ENCODE measurements at places on chromosomes 6 and 20.

DNA sequence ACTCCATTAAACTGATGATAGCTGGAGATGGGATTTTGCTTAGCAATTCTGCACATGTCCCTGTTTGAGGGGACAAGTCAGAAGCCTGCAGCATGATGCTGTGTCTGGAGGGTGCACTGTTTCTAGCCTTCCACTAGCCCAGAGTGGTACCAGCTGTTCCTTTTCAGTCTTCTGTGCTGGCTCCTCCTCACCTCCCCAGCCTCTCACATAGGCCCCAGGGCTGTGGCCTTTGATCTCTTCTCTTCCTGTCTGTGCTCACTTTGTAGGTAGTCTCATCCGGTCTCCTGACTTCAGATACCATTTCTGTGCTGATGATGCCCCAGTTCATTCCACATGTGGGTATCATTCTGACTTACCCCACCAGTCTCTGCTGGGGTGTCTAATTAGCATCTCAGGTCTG, 126.3 kb downstream of the HIVEP1 start:
- DNase-seq = no peak

GRCh38 chr20:22823119-22823518, 212.0 kb upstream of the SSTR4 start:
- DNase-seq = no peak

DNA sequence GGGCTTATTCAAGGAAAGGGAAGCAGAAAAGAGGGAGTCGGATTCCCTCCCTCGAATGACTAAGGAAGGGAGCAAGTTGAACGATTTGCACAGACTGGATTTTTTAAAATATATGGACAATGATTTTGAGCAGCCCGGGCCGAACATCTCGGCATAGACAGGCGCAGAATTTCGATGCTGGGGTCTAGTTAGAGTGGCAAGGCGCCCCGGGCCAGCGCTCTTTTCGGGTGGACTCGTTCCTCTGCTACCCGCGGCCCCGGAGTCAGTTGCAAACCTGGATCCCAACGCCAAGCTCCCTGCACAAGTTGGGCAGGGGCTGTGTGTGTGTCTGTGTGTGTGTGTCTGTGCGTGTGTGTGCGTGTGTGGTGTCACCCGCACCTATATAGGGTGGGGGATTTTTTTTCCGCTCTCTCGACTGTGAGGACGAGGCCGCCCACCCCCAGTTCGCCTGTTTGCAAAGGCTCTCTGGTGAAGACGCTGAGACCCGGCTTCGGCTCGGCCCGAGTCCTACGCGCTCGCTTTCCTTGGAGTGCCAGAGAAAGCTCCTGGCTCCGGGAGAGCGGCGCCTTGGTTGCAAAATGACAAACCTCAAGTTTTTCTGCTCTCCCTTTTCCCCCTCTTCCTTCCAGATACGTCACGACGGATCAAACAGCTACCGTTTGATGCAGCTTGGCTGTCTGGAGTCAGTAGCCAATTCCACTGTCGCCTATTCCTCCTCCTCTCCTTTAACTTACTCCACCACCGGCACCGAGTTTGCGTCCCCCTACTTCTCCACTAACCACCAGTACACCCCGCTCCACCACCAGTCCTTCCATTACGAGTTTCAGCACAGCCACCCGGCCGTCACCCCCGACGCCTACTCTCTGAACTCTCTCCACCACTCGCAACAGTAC, 1.4 kb downstream of the TFAP2D start:
- no peak for DNase-seq

DNA sequence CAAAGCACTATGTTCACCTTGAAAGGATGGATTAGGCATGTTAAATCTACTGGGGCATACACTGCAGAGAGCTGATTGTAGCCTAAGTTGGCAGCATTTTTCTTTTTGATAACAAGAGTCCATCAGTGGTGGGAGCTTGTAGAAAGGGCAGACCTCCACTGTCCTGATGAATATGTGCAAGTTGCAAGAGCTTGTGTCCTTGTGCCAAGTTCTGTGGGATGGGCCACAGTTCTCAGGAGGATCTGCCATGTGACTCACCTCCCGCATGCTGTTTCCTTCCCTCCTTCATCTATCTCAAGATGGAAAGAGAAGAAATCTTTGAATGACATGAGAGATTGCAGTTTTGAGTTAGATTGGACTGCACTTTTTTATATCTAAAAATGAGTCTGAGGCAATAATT, 58.3 kb upstream of the GGTLC1 start:
- no peak for DNase-seq

DNA sequence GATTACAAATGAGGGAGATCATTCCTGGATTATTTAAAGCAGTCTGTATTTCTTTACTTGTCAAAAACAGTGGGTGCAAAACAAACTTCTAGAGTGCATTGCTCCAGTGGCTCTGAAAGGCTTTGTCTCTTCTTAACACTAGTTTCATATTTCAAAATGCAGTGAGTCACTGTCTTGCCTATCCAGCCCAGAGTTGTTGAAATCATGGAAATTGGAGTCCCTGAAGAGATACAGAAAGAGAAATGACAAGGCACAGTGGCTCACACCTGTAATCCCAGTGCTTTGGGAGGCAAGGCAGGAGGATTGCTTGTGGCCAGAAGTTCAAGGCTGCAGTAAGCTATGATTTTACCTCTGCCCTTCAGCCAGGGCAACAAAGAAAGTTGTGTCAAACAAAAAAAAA, 11.3 kb downstream of the SLC2A12 start:
- DNase-seq = no peak

DNA sequence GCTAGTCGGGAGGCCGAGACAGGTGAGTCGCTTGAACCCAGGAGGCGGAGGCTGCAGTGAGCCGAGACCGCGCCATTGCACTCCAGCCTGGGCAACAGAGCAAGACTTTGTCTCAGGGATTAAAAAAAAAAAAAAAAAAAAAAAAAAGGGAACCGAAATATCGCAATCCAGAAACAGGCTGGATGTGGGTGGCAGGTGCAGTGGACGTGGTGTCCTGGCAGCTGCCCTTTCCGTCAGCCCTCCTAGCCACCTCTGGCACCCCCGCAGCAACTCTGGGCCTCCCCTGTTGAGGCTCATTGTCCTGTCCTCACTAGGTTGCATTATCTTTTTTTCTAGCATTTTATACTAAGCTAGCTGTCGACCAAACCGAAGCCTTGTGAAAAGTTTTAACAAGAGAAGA, 113.5 kb downstream of the DTNBP1 start:
- DNase-seq = no peak

- DNase-seq = no peak
Measured at GRCh38 chr6:124964764-124965105, 2.5 kb downstream of the RNF217 start.

DNA sequence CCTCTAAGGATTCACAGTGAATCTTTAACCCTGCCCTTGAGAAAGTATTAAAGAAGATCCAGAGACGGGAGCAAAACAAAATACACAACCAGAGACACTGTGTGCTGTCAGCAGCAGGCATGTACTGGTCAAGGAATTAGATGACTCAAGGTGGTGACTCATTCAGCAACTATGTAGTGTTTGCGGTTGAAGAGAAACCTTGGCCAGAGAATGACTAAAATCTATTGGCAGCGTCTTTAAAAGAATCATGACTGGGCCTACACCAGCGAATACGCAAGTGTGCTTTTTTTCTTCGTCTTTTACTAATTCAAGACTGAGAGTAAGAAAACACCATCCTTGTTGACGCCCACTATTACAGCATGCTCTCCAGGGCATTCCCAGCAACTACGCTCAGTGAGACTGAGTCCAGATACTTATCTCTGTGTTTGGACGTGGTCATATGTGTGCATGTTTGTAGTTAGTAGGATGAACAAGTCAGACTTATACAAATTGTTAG, 72.4 kb upstream of the BACH2 start:
- DNase-seq = peak; percentile 74

DNA sequence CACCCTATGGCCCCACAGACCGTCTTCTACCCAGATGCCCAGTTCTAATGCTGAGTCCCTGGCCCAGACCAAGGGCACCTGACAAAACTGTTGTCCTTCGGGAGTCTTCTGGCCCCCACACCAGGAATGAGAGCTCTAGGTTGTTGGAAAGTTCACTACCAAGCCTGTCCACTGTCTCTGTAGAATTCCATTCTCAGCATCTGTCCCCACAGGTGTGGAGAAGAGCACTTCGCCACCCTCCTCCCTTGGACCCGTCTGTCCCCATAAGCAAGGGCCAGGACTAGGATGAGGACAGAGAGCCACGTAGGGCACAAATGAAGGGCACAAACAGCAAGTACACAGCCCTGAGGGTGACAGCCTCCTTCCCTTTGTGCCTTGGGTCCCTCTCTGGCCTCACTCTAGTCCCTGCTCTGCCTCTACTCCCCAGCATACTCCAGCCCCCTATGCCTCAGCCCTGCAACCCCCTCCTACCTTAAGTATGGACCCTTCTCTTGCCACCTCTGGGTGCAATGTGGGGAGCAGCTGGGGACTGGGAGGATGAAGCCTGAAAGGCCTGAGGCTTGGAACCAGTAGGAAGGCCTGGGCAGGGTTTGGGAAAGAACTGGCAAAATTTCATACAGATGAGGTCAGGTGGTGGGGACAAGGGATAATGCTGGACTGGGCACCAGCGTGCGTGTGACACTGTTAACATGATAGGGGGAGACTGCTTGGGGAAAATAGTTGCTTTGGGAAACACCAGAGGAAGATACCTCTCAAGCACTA, 4.3 kb downstream of the LZTS3 start:
- DNase-seq = no peak

DNA sequence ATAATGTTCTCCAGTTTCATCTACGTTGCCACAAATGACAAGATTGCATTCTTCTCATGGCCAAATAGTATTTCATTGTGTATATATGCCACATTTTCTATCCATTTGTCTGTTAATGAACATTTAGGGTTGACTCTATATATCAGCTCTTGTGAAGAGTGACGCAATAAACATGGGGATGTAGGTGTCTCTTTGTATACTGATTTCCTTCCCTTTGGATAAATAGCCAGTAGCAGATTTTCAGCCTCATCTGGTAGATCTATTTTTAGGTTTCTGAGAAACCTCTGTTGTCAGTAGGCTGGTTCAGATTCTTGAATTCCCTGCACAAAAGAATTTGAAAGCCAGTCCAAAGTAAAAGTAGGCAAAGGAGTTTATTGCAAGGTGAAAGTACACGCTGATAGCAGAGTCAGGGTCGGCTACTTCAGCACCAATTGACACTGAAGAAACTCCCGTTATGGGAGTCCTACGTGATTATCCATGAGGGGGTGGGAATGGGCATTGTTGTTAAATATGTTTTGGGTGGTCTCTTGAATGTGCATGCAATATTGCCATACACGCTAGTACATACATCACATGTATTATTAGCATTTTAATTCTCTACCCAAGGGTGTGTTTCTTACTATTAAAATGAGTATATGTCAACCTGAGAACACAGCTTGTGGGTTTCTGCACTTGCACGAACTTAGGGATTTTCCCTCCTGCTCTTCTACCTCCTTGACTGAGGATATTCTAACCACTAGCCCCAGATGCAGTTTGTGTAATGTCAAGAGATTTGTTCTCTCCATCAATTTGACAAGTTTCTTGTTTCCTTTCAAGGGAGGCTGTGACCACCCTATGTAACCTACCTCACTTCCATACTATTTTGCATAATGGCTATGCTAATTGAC, 14.4 kb upstream of the SLC17A2 start:
- DNase-seq = no peak

GRCh38 chr6:23183846-23184245, 614.5 kb downstream of the HDGFL1 start:
- DNase-seq = no peak

DNA sequence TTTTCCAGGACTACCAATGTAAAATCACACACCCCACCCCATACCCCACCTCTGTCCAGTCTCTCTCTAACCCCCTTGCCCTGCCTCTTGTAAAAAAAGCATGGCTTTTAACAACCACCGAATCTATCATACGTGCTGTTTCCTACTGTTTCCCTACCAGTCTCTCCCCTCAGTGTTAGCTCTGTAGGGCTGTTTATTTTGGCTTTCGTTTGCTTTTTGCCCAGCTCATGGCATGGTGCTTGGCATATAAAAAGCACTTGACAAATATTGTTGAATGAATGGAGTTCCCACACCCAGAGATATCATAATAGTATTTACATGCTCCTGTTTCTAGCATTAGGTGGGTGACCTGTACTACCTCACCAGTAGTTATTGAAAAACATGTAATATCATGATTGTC, 148.2 kb downstream of the OPRM1 start:
- DNase-seq = no peak

GRCh38 chr6:116008470-116009243, 52.0 kb downstream of the FRK start:
- no peak for DNase-seq

- no peak for DNase-seq
Measured at GRCh38 chr20:64130271-64130670, 22.9 kb upstream of the NPBWR2 start.

- DNase-seq = no peak
Measured at GRCh38 chr6:12603673-12604049, 112.9 kb upstream of the PHACTR1 start.

DNA sequence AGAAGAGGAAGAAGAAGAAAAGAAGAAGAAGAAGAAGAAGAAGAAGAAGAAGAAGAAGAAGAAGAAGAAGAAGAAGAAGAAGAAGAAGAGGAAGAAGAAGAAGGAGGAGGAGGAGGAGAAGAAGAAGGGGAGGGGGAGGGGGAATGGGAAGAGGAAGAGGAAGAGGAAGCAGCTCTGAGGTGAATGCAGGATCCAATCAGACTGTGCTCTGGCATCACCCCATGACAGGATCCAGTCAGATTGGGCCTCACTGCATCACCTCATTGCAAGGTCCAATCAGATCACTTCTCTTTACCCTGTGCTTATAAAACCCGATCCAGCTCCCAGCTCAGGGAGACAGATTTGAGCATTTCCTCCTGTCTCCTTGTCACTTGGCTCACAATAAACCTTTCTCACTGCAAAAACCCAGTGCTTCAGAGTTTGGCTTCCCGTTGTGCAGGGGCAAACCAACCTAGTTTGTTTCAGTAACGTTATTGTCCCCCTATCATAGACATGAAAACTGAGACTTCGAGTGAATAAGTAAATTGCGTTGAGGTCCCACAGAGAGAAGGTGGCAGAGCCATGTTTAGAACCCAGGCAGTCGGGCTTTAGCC, 28.6 kb upstream of the YWHAB start:
- DNase-seq = no peak

DNA sequence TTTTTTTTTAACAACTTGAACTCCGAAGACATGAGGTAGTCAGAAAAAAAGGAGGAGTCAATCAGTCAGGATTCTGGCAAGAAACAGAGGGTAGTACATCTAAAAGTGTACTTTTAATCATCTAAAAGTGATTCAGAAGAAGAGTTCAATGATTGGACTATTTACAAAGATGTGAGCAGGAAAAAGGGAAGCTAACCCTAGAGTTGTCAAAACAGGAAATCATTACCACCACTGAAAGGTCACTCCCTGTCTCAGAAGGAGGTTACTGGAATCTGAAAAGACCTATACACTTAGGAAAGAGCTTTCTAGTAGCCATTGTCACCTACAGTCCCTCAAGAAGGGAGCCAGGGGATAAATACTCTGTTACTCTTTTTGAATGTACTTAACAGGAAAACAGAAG, 16.7 kb upstream of the LMBRD1 start:
- no peak for DNase-seq

GRCh38 chr6:21000331-21000801, 466.1 kb downstream of the CDKAL1 start:
- DNase-seq = no peak
